ENCODE measurements at places on chromosomes 7 and 10. TPM values are rescaled to one million over a fixed set of nuclear protein-coding genes. Genes with fewer than 3 reads are reported as not detected.

The SFTPD gene
- 0.53 TPM for total RNA-seq

The ADAP1 gene
- 18.6 TPM for total RNA-seq

The CFAP43 gene
- total RNA-seq, result 12.3 TPM

The WEE2 gene
- total RNA-seq, result 0.23 TPM

The NPTX2 gene
- total RNA-seq, result 2.3 TPM

The EGR2 gene
- 0.76 TPM for total RNA-seq

The FXYD4 gene
- 1.6 TPM for total RNA-seq
